ENCODE measurements at places on chromosomes 6 and 20.

- DNase-seq = peak; percentile 48
Measured at GRCh38 chr20:61437280-61438206, 185.5 kb downstream of the CDH4 start.

DNA sequence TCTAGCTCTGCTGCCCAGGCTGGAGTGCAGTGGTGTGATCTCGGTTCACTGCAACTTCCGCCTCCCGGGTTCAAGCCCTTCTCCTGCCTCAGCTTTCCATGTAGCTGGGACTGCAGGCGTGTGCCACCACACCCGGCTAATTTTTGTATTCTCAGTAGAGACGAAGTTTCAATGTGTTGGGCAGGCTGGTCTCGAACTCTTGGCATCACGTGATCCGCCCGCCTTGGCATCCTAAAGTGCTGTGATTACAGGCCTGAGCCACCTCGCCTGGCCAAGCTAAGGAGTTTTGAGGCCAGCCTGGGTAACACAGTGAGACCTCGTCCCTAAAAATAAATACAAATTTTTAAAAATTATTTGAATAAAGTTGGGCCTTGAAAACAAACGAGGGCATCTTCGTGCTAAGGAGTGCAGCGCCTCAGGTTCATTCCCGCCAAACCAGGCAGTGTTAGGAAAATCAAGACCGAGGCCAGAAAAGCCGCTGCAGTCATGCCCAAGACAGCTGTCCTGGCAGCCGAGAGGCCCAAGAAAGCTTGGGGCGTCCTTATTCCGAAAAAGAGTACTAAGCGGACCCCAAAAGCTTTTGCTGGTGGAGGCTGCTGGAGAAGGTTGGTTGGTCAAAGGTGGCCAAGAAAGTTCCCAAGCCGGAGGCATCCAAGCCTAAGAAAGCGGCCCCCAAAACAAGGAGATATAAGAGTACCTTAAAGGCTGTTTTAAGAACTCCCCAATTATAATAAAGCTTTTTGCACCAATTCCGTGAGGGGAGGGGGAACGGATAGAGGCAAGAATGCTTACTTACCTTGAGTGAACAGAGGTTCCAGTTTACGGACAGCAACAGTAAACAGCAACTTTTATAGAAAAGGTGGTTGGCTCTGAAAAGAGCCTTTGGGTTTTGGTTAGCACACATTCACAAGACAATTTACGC is 109.0 kb downstream of the HFE start:
- DNase-seq = no peak

GRCh38 chr6:68673255-68673654 is 38.2 kb downstream of the ADGRB3 start:
- no peak for DNase-seq

- DNase-seq = peak; percentile 21
Measured at GRCh38 chr20:34300809-34301586, 2.2 kb downstream of the AHCY start.

- no peak for DNase-seq
Measured at GRCh38 chr6:79833264-79833963, 113.9 kb downstream of the ELOVL4 start.

DNA sequence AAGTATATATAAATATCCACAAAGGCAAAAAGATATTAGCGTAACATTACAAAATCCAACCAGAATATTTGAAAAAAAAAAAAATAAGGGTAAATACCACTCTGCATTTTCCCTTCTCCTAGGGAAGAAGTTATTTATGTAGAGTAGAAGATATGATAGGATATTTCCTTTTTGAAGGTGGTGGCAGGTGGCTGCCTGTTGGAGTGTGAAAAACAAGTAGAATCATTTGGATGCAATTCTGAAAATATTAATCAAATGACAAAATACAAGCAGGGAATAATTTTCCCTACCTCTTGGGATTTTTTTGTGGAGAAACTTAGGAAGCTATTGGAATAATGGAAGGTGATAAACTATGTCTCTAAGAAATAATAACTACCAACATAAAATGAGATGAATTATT is 62.5 kb upstream of the OGFRL1 start:
- no peak for DNase-seq

- DNase-seq = no peak
Measured at GRCh38 chr20:56573986-56574385, 40.9 kb downstream of the FAM209B start.

Measured in posterior cingulate gyrus (tissue), 11 donors.